ENCODE measurements at places on chromosomes 16 and 17. TPM values are rescaled to one million over a fixed set of nuclear protein-coding genes. Genes with fewer than 3 reads are reported as not detected.

The SLC5A11 gene
- 1.2 TPM for total RNA-seq

DNA sequence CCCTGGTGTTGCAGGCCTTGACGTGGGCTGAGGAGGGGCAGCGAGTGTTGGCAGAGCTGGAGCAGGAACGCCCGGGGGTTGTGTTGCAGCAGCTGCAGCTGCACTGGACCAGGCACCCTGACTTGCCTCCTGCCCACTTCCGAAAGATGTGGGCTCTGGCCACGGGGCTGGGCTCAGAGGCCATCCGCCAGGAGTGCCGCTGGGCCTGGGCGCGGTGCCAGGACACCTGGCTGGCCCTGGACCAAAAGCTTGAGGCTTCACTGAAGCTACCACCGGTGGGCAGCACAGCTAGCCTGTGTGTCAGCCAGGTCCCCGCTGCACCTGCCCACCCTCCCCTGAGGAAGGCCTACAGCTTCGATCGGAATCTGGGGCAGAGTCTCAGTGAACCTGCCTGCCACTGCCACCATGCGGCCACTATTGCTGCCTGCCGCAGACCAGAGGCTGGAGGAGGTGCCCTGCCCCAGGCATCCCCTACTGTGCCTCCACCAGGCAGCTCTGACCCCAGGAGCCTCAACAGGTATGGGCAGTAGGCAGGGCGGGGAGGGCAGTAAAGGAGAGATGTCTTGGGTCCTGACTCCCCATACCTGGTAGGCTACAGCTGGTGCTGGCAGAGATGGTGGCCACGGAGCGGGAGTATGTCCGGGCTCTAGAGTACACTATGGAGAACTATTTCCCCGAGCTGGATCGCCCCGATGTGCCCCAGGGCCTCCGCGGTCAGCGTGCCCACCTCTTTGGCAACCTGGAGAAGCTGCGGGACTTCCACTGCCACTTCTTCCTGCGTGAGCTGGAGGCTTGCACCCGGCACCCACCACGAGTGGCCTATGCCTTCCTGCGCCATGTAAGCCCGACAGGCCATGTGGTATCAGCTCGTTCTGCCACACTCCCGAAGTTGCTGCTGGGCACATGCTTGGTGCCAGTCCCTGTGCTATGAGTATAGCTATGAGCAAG lies 5.6 kb downstream of the PLEKHG4 start:
- peak; percentile 66 for DNase-seq
- H3K36me3 ChIP-seq, result no peaks in the 10 kb centered on the region
- H3K4me1 ChIP-seq, result no peaks in the 10 kb centered on the region
- H3K4me3 ChIP-seq, result no peak overlapping the region

The CACNG5 gene
- not detected for total RNA-seq

DNA sequence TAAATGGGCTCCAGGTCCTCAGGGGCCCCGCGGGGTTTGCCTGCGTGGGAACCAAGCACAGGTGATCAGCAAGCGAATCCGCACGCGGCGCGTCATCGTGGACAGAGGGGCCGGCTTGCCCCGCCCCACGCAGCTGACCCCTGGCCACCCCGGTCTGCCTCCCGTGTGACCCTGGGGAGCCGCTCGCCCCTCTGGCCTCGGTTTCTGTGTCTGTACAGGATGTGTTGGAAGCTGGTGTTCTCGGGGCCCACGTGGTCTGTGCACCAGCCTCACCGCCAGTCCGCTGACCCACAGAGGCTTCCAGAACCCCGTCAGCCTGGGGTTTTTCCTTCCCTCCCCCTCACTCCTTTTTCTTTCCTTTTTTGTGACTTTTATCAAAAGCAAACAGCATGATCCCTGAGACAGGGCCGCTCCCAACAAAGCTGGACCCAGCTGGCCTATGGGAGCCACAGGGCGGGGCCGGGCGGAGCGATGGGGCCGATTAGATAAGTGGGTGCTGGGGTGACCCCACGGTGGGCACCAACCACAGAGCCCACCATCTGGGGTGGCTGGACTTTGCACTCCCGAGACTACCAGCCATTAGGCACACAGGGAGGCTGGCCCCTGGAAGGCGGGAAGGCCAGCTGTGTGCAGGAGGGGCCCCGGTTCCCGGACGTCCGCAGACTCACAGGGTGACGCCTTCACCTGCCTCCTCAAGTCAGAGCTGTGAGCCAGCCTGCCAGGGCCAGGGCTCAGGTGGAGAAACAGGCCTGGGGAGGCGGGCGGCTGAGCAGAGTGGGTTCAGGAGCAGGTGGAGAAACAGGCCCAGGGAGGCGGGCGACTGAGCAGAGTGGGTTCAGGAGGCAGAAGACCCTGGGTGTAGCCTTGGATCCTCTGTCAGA lies 56.0 kb downstream of the ZFPM1 start:
- no peak overlapping the region for H3K4me3 ChIP-seq
- H3K4me1 ChIP-seq, result peaks cover 53% of the 10 kb centered on the region
- H3K27ac ChIP-seq, result peak overlapping the region; percentile 96

The TMEM106A gene
- total RNA-seq, result 6.7 TPM

The WFIKKN2 gene
- 0.50 TPM for total RNA-seq

GRCh38 chr17:76134911-76135809 lies 5.9 kb downstream of the FOXJ1 start:
- peaks cover 75% of the 10 kb centered on the region for H3K27me3 ChIP-seq
- no peak overlapping the region for H3K27ac ChIP-seq
- DNase-seq, result no peak

The KRT15 gene
- 6.8 TPM for total RNA-seq

GRCh38 chr17:77322514-77323412 lies 182.0 kb downstream of the SEC14L1 start:
- no peaks in the 10 kb centered on the region for H3K36me3 ChIP-seq
- peak; percentile 95 for DNase-seq
- peaks cover 87% of the 10 kb centered on the region for H3K4me1 ChIP-seq
- H3K27me3 ChIP-seq, result no peaks in the 10 kb centered on the region

DNA sequence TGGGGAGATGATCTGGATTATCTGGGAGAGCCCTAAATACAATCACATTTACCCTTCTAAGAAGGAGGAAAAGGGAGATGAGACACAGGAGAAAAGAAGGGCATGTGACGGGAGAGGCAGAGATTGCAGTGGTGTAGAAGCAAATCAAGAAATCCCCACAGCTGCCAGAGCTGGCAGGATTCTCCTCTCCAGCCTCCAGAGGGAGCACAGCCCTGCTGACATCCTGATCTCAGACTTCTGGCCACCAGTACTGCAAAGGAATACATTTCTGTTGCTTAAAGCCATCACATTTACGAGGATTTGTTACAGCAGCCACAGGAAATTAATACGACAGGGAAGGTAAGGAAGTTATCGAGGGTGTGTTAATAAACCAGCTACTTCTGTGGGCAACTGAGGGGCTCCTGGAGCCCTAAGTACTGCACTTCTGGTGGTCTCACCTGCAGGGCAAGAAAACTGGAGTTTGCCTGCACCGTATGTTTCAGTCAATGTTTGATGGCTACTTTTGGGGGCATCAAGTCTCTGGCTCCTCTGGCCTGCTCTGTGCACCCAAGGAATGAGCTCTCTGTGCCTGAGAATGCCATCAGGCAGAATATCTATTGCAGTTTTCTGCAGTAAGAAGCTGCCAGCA lies 22.9 kb upstream of the CDH13 start:
- H3K27ac ChIP-seq, result no peak overlapping the region
- H3K4me1 ChIP-seq, result peaks cover 17% of the 10 kb centered on the region
- H3K4me3 ChIP-seq, result no peak overlapping the region
- H3K36me3 ChIP-seq, result no peaks in the 10 kb centered on the region
